AG04449 (cell line): ENCODE measurements at places on chromosomes 4 and X.
A peak's percentile ranks its signal among the peaks of the same experiment; 100 is the strongest.

DNA sequence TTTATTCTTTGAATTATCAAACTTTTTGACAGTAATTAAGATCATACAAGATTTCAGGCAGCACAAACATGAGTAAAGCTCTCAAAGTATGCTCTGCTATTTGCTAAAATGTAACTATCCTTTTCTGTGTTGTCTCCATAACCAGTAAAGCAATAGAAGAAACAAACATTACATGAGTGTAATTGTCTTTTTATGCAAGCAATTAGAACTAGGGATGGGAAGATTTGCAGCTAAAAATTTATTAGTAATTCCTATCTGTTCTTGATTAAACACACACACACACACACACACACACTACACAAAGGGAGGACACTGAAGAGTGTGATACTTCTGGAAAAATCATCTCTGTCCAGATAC, 512.9 kb downstream of the FAT4 start:
- no peak for DNase-seq

- DNase-seq = no peak
Observed at GRCh38 chr4:152169683-152170082, 366.2 kb downstream of the FBXW7 start.

DNA sequence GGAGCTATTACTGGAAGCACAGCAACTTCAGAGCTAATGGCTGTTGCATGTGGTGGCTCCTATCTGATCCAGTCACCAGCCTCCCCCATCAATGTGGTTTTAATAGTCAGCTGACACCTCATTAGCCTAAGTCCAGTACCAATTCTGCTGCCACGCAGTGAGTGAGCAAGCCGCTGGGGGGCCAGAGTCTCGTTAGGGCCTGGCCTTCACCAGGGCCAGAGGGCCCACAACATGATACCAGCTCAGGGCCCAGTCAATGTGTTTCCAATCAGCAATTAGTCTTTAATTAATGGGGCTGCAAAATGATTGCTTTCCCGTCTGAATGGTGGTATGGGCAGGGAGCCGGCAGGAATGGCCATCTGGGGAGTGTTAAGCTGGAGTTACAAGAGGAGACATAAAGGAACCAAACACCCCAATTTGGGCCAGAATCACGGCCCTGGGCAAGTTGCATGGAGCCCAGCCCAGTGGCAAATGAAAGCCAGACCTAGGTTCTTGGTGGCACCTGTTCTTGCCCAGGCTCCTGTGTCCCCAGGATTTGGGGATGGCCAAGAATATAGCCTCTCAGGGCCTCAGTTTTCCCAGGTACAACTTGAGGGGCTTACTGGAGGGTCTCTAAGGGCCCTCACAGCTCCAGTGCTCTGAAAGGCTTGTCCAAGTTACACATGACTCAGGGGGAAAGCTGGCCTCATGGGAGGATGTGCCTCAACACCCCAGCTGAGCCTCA, 119.2 kb downstream of the EFNB1 start:
- no peak for DNase-seq

DNA sequence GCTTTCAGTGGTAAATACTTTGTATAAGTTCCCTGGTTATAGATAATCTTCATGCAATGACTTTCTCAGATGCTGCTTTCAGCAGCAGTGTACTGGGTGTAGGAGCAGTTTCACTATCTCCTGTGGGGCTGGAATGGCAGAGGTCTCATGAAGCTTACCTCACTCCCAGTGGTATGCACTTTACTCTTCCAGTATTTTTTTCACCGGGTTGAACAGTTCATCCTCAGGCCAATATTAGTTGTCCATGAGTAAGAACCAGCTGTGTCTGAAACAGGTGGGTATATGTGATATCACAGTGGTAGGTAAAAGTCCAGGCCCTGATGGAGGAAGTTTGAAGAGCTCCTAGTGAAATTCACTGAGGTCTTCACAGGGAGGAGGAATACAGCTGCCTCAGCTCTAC, 351.5 kb upstream of the EMCN start:
- DNase-seq = no peak

DNA sequence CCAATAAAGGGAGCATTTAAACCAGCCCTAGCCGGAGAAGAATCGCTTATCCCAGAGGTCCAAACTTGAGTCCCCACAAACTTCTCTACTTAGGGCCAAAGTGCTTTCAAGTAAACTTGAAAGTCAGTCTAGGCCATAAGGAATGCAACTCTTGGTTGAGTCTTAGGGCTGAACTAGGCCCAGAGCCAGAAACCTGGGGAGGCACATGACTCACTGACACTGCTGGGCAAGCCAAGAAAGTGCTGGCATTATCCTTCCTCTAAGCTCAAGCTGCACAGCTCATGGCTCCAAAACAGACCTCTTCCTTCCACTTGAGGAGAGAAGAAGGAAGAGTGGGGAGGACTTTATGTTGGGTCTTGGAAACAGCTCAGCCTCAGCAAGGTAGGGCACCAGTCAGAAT, 1257.3 kb upstream of the DIAPH2 start:
- DNase-seq = no peak

GRCh38 chrX:40368611-40369061, 212.1 kb upstream of the ATP6AP2 start:
- no peak for DNase-seq

- no peak for DNase-seq
Observed at GRCh38 chr4:141913928-141914327, 277.5 kb downstream of the IL15 start.

DNA sequence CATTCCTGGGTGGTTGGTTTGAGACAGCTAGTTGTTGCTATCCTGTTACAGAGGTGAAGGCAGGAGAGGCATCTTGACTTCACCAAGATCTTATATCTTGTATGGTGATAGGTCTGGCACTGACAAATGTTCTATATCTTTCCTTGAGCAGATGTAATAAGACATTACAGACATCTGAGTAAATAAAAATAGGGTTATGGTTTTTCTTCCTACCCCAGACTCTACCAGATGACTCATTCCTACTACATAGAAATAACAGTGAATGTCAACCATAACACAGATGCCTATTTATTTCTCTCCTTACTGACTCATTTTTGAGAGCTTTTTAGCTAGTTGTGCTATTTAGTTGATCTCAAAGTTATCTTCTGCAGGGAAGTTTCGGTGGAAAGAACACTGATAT, 21.9 kb downstream of the HNRNPH2 start:
- no peak for DNase-seq

- DNase-seq = no peak
Observed at GRCh38 chr4:61911313-61911756, 711.2 kb downstream of the ADGRL3 start.

- no peak for DNase-seq
Observed at GRCh38 chr4:83974111-83974780, 438.3 kb downstream of the GPAT3 start.

GRCh38 chrX:5220421-5220820, 1008.2 kb downstream of the NLGN4X start:
- DNase-seq = no peak

- peak; percentile 36 for DNase-seq
Observed at GRCh38 chr4:124783847-124784246, 71.3 kb upstream of the ANKRD50 start.

DNA sequence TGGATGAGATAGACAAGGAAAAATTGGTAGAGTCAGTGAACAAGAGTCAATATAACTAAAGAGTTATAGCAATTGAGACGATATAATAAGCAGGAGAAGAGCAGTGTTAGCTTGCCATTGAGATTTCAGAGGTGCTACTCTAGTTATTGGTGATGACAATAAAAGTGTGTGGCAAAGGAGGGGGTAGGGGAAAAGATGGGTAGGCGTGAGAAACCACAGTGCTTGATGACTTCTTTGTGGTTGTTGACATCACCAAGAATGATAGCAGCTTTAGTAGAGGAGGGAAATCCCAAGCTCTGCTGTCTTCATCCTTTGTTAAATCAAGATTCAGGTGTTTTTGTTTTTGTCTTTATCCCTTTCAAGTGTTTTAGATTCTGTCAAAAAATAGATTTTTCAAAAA, 179.9 kb upstream of the PPP3CA start:
- DNase-seq = no peak

DNA sequence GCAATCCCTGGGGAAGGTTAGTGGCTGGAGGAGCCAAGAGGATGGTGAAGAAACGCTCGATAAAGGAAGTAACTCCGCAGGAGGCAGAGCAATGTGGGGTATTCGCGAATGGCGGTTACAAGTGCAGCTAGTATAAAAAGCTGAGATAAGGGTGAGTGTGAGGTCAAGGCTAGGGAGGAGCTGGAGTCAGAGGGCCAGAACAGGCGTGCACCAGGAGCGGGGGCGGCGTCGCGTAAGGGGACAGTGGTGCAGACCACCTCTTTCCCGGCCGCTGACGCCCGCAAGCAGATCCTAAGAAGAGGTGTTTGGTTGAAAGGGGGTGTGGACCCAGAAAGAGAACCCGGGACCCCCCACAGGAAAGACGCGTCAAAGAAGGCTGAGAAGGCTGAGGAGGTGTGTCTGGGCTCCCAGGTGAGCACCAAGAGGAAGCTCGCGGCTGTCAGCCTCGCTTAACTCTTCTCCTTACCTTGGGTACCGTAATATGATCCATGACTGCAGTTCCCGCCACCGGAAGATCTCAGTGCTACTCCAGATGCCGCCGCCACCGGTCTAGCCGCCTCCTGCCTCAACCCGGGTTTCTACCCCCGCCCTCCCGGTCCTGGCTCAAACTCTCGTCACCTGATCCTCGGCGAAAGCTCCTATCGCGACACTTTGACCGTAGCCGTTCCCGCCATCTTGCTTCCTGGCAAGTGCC, at the start of gene MTMR8:
MTMR8 (minus strand) TSS at position 579 of the 694 bp plus-strand sequence; CDS start at position 490, 89 bp downstream.
- no peak for DNase-seq

DNA sequence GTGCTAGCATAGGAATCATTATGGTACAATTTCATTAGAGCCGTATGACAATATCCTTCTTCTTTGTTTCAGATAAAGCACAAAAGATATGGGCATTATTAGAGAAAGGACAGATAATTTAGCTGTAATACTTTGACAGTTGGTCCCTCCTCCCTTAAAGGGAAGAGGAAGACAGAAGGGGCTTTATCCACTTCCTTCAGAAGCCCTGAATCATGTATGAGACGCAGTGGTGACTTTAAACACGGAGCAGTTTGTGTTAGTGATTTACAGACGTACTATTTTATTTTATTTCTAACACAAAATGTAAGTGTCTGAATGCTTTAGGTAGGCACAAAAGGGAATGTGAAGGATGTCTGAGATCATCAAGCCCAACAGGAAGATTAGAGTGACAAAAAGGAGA, 467.7 kb downstream of the IL15 start:
- no peak for DNase-seq

- DNase-seq = no peak
Observed at GRCh38 chr4:8427761-8428287, 12.7 kb downstream of the ACOX3 start.

- DNase-seq = no peak
Observed at GRCh38 chrX:44042751-44043150, 69.6 kb upstream of the NDP start.

DNA sequence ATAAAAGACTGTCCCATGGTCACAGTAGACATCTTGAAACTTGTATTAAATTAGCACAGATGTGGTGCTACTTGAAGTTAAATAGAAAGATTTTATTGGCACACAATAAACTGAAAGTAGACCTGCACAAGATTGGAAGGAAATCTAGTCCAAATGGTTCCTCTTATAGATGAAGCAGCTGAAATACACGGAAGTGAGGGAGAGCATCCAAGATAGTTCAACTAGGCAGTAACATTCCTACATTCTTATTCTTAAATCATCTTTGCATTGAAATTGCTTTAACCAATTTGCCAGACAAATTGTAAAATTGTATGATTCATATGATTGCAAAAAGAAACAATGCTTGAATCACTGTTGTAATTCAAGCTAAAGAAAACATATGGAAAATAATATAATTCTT, 87.6 kb upstream of the VCX3B start:
- no peak for DNase-seq

- no peak for DNase-seq
Observed at GRCh38 chr4:102399021-102399420, 53.7 kb upstream of the SLC39A8 start.

DNA sequence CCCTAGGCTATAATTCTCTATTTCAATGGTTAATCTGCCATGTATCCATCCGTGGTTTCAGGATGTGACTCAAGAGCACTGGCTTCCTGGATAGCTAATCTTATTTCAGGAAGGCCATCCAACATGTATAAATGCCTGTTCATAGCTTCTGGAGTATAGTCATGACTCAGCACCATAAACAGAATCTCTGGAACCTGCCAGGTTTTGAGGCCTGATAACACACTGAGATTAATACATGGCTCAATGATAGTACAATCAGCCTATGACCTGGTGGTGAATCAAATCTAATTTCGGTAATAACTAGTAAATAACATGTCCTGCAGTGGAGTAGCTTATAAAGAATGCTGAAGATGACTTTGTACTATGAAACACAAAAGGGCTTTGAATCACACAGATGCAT, 5.7 kb upstream of the IL13RA2 start:
- peak; percentile 31 for DNase-seq

DNA sequence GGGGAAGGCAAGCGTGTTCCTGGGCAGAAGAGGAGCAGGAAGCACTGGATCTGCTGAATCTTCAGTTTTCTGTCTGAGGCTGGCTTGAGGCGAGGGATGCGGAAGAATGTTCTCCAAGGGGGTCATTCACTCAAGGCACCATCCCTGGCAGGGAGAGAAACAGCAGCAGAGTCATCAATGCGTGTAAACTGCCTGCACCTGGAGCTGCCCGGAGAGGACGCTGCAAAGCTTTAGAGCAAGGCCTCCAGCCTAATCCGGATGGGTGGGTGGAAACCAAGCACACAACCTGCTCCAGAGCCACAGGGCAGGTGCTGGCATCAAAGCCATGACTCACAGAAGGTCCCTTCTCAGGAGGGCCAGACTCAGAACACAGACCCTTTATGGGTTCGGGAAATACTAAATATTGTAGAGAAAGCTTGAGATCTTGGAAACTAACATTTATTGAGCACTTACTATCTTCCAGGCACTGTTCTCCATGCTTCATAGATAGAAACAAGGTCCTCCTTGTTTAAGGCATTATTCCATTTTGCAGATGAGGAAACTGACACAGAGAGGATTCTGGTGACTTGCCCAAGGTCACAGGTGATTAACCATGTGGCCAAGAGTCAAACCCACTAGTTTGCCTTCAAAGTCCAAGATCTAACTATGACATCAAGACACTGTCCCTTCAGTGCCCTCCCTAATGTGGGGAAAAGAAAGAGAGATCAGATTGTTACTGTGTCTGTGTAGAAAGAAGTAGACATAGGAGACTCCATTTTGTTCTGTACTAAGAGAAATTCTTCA, 7.7 kb downstream of the PROM1 start:
- DNase-seq = no peak

DNA sequence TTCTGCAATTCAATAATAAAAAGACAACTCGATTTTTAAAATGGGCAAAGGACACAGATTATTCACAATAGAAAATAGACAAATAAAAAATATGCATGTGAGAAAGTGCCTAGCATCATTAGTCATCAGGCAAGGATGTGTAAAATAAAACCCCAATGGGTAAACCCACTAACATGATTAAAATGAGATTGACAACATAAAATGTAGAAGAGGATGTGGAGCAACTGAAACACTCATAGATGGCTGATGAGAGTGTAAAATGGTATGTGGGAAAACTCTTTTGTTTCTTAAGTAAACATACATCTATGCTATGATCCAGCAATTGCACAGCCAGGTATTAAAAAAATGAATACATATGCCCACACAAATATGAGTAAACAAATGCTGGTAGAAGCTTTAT, 177.6 kb downstream of the IQCM start:
- peak; percentile 46 for DNase-seq

GRCh38 chrX:13028871-13029636, 15.4 kb downstream of the FAM9C start:
- DNase-seq = no peak
